ENCODE measurements at places on chromosomes 4 and X. TPM values are rescaled to one million over a fixed set of nuclear protein-coding genes. Genes with fewer than 3 reads are reported as not detected.

- DNase-seq, result no peak
Measured at GRCh38 chr4:125132729-125133128, 182.0 kb upstream of the FAT4 start.

CT45A5 gene
- polyA plus RNA-seq, result not detected

DNA sequence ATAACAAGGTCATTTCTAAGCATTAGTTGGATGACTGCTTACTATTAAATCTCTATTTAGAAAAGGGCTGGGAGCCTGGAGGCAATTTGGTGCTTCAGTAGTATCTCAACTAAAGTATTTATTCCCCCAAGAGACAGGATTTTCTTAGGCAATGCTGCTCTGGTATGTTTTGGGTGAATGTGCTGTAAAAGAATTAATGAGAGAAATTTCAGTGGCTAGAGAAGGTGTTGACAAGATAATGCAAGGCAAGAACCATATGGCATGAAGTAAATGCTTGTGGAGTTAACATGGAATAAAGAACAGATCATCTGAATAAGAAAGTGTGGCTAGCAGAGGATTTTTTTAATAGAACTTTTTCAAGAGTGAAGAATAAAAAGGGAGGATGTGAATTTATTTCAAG is 3.9 kb downstream of the CYP2U1 start:
- DNase-seq, result no peak

DNA sequence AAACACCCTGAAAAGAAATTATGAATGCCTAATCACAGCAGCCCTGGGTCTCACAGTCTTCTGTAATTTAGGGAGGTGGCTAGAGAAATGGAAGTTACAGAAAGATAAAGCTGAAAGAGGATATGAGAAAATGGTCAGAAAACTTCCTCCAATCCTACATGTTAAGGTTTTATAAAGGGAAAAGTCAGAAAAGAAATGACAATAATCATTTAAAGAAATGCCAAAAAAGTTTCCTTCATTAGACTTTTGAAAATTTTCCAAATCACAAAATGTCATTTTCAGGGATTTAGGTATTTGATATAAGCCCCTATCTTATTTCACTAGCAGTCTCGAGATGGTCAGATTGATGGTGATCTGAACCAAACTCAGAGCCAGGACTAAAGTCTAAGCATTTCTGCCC is 276.2 kb downstream of the CHIC1 start:
- DNase-seq, result no peak

GRCh38 chrX:137178392-137178791 is 144.6 kb upstream of the GPR101 start:
- no peak for DNase-seq

MXRA5 gene
- 5.9 TPM for polyA plus RNA-seq
